ENCODE measurements at places on chromosomes 6 and 20.

- DNase-seq = no peak
Observed at GRCh38 chr6:134223796-134224420, 94.0 kb downstream of the SGK1 start.

DNA sequence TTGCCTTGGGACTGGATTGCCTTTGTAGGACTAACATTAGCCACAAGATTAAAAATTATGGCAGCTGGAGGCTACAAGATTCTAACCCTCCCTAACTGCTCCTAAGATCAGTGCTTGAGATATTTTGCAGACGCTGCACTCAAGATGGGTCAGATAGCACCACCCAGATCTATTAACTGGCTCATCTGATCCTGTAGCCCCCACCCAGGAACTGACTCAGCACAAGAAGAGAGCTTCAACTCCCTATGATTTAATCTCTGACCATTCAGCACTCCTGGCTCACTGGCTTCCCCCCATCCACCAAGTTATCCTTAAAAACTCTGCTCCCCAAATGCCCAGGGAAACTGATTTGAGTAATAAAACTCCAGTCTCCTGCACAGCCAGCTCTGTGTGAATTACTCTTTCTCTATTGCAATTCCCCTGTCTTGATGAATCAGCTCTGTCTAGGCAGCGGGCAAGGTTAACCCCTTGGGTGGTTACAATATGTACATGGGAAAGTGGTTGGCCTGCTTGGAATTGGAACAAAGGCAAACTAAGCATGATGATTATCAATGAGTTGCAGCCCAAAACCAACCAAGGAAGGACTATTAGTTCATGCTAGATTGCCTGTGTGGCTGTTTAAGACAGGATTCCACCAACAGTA, 111.3 kb downstream of the OR2B2 start:
- DNase-seq = no peak

- DNase-seq = no peak
Observed at GRCh38 chr20:41391587-41392001, 25.0 kb upstream of the EMILIN3 start.

DNA sequence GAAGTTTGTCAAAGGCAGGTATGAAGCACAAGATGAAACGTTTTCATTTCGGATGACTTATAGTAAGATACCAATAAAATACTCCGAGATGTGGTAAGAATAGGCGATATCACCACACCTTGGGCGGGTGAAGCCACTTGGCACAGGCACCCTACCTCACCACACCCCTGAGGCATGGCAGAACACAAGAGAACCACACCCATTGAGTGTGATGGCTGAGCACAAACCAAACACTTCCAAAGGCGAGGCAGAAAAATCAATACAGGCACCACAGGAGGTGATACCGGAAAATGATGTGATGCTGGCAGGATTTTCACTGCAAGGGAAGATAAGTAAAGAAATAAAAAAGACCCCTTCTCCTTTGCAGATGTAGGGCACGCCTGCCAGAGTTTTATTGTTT, 332.9 kb upstream of the PRDM1 start:
- DNase-seq = no peak

DNA sequence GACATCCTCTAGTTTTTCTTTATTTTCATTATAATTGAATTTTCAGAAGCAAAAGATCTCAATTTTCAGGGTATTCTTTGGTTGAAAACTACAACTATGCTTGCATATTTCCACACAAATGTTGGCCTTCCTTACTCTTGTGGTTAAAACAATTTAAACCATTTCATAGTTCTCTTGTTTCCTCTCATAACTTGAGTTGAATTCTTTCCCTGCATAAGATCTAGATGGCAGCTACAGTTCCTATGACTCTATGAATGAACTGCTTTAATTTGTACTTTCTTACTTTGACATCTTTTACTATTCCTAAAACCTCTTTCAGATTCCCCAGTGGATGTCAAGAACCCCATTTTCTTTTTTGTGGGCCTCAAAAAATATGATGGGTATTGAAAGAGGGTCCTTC, 564.5 kb downstream of the NKAIN2 start:
- no peak for DNase-seq

DNA sequence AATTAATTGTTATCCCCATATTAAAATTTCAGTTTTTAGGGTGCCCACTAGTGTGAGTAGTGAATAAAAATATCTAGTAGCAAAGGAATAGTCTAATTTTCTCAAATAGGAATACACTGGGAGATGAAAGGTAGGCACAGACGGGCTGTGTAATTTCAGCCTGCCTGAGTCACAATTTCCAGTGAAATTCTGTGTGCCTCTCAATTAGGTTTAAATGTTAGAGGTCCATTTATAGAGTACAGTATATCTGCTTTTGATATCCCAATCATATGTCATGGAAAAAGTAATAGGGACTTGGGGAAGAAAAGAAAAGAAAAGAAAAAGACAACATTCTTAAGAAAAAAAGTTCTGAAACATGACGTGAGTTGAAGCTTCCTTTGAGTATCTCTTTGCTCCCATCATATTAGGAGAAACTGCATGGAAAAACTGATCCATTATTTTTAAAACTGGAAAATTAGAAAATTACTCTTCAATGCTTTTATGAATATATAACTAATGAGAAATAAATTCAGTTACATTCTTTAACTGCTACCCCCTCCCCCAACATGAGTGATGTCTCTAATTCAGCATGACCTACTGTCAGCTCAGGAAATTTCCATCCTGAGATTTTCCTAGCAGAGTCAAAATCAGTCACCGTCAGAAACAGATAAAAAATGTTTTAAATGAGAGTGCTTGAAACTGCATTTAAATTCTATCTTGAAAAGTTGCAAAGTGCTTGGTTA, 473.8 kb upstream of the HSF2 start:
- DNase-seq = no peak

DNA sequence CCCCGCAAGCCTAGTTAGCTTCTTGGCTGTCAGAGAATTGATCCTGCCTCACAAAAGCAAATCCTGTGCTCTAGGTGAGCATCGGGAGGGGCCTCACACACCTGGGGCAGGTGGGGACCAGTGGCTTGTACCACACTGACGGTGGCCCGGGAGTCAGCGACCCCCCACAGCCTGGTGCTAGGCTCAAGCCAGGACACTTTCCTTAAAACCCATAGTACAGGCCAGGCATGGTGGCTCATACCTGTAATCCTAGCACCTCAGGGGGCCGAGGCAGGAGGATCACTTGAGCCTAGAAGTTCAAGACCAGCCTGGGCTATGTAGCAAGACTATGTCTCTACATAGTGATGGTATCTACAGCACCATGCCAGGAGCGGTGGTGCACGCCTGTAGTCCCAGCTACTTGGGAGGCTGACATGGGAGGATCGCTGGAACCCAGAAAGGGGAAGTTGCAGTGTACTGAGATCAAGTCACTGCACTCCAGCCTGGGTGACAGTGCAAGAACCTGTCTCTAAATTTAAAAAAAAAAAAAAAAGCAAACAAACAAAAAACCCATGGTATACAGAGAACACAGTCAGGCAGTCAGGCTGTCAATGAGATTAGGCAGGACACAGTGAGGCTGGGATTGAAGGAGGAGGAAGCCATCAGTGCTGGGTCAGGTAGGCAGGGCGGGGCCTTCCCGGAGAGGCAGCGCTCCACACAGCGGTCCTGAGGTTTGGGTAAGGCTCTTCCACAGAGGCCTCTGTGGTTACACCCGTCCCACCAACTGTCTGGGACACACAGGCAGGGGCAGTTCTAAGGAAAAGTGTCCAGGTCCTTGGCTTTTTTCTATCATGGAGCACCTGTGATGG, 41.3 kb downstream of the SYNJ2 start:
- no peak for DNase-seq

- DNase-seq = no peak
Observed at GRCh38 chr6:44361947-44362346, 19.5 kb downstream of the SPATS1 start.

GRCh38 chr6:44558024-44558831, 170.7 kb downstream of the CDC5L start:
- DNase-seq = no peak

- DNase-seq = no peak
Observed at GRCh38 chr6:108585359-108585758, 24.6 kb downstream of the FOXO3 start.

DNA sequence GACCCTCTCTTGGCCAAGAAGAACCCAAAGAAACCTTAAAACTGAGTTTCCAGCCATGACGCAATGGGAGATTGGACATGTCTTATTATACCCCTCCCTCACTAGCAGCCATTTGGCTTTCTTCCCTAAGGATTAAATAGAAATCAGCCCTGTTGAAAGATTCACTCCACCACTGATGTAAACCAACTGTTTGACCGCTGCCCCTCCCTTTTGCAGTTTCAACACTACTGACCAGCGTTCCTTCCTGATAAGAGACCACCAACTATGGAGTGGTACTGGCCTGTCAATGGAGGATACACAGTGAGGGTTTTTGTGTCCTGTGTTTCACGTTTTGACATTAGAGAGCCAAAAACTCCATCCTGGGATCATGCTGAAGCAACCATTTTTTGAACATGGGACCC, 53.2 kb upstream of the CD2AP start:
- no peak for DNase-seq

DNA sequence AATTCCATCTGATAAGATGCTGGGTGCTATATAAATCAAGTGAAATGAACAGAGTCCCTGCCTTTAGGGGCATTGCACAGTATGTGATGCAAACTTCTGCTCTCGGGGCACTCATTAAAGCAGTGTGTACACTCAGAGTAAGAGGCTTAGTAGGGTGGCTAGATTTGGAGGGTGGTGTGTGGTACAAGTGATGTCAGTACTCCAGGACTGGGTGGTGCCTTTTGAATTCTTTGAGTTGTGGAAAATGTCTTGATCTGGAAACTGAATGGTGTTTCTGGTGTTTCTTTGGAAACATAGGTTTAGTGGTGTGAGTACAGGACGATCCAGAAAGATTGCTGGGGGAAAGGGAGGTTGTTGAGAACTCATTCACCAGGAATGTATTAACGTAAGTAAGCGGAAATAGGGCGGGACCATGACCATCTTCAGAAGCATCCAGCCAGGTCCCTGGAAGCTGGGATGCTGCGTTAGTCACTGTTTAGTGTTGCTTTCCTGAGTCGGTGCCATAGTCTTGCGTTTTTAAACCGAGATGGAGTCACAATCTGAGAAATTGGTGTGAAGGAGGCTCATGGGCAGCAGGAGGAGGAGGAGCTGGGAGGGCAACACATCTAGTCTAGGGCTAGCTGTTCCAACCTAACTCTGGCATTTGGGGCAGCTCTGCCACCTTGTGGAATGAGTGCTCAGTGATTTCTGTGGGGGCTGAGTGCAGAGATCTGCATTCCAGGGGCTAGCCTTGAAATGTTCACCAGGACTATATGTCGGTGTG, 70.3 kb downstream of the SCAND1 start:
- peak; percentile 67 for DNase-seq

DNA sequence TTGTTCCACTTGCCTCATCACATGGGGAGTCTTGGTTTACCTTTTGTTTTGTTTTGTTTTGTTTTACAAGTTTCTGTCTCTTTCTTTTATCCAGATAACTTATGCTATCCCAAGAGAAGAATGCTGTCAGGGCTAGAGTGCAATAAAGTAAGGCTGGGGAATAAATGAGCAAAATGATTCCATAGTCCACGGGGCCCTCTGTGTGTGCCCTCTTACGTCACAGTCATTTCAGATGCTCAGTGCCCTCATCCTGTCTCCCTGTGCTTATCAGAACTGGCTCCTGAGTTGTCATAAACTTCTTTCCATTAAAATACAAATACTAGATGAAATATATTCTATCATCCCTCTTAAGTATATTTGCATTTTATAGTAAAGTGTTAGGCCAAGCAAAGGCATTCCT, 30.8 kb upstream of the ENPP1 start:
- DNase-seq = no peak

DNA sequence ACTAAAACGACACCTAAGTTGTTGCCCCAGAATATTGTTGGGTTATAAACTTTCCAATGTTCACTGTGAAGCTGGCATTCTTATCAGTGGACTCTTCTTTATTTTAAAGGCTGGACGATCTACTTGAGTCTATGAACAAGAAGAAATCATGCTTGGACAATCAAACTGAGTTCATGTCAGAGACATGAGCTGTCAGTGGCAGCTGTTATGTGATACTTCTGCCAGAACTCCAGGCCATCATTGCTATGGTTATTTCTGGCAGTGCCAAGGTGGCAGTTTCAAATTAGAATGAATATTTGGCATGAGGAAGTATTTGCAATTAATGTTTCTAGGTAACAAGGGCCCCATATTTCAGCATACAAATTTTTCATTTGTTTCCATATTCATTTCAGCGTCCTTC, 417.3 kb downstream of the LMBRD1 start:
- DNase-seq = no peak

GRCh38 chr6:43454290-43454695, 1.1 kb downstream of the DLK2 start:
- DNase-seq = peak; percentile 77

GRCh38 chr6:33983109-33983716, 162.7 kb downstream of the GRM4 start:
- DNase-seq = no peak

DNA sequence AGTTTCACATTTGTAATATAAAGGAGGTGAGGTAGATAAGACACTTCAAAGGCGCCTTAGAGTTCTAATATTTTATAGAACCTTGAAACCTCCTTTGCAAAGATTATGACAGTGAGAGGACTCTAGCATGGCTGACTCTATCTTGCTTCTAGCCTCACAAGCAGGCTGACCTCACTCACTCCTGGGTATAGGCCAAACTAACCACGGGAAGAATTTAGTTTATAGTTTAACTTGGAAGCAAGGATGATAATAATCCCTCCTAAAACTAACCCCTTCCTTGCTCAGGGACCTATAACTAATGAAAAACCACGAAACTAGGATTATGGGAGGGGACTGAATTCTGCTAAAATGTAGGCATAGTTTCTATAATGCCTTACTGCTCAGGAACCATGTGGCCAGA, 84.3 kb downstream of the FILIP1 start:
- no peak for DNase-seq

DNA sequence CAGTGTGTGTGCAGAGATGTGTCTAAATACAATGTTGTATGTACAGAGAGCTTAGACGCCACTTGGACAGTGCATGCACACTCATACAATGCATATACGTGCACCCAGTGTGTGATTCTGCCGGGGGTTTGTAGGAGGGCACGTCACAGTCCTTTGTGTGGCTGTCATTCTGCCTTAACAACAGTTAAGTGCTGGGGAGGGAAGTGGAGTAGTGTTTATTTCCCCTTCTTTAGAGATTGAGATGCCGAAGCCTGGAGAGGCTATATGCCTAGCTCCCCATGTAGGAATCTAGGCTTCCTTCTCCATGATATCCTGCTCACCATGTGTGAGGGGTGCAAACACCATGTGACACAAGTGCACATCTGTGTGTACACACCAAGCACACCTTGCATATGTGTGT, 38.2 kb downstream of the MDFI start:
- no peak for DNase-seq

GRCh38 chr6:81331526-81331925, 421.0 kb downstream of the TENT5A start:
- no peak for DNase-seq

GRCh38 chr6:6599468-6599873, 11.0 kb downstream of the LY86 start:
- DNase-seq = no peak

GRCh38 chr20:45067558-45067957, 33.4 kb downstream of the KCNS1 start:
- DNase-seq = no peak
